ENCODE measurements at places on chromosomes 11 and 22.

DNA sequence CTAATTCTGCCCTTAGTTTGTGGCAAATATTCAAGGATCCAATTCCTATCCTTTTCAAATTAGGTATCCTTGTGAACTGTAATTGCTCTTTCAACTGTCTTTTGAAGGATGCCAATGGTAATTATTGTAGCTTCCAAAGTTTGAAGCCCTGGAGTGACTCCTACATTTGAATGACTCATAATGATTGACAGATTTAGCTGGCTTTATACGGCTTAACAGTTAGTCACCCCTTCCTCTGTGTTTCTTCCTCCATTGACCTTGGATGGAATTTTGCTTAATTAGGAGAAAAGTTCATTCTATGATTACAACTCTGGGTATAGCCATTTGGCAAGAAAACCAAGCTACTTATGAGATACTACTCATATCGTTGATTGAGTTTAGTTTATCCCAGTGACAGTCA lies 639.3 kb upstream of the KIRREL3 start:
- DNase-seq: no peak

GRCh38 chr22:49333206-49333605 lies 494.5 kb downstream of the BRD1 start:
- no peak for DNase-seq

GRCh38 chr11:1059759-1060158 lies 14.9 kb upstream of the MUC2 start:
- no peak for DNase-seq

GRCh38 chr22:39809772-39810557 lies 83.6 kb downstream of the ENTHD1 start:
- DNase-seq: no peak

DNA sequence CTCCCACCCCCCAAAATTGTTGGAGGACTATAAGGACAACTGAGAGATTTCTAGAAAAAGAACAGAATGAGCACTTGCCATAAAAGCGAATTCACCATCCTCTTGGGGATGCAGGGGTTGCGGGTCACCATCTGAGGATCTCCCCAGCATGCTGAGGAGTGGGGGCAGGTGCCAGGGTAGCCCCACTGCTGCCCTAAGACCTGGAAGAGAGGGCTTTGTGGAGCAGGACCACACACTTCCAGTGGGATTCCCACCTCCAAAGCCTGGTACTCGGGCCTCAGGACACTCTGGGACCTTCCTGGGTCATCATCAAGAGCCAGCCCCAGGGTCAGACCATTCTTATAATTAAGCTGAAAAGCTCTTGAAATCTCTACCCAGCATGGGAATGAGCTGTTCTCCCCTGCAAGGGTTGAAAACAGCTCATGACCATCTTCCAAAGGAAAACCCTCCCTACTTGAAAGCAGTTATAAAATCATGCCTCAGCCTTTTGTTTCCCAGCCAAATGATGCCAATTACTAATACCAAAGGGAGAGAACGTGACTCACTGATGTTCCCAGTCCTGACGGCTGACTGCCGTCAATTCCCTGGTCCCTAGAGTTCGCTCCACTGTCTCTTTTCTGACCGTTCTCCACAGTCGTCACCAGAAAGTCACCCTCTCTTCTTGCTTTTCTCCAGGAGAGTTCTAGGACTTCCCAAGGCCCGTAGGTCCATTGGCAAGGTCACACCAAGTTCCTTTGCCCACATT lies 76.8 kb upstream of the CREB3L1 start:
- no peak for DNase-seq

DNA sequence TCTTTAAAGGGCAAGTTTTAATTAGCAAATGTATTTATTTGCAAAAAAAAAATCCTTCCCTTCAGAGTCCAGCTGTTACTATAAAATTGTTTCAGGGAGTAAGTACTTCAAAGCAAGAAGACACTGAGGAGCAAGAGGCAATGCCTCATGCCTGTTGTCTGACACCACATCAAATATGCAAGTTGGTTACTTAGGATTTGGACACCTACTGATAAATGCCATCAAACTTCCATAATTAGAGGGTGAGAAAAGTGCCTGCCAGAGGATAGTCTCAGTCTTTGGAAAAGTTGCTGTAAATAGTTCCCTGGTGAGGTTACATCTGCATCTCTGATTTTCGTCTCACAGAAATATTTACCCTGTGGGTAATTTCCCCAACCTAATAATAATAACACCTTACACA lies 4.1 kb upstream of the TENM4 start:
- no peak for DNase-seq

DNA sequence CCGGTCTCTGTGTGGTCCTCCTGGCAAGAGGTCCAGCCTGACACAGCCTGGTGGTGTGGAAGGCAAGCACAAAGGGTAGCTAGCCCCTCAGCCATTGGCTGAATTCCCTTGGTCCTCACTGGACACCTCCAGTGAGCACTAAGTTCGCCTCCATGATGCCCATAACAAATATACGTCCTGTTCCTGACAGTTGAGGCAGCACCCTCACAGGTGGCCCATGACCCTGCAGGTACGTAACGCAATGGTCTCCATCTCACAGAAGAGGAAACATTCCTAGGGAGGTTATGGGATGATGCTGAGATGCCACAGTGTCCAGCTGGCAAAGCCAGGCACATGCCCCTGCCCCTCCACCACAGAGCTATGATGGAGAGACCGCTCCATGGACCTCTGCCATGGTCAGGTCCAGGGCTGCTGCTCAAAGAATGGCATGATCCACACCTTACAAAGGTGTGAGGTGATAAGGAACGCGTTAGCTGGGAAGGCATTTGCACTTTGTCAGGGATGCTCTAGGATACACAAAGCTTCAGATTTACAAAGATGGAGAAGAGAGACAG lies 1.4 kb upstream of the GNAZ start:
- DNase-seq: no peak

DNA sequence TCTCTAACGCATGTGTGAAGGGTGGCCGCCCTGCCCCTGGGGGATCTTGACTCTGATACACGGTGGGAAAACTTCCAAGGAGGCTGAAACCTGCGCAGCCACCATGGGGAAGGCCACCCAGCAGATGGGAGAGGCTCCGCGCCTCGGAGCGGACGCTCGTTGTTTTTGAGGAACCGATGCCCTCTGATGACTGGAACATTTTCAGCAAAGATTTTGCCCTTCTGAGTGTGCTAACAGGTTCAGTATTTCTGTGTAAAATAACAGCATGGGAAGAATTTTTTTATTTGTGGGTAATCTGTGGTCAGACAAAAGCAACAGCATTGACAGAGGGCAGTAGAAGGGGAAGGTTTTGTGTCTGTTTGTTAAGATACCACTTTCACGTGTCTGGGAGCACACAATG lies 16.7 kb downstream of the MB start:
- no peak for DNase-seq

- peak; percentile 12 for DNase-seq
These were observed 979 bp downstream of the ZBED5 start for GRCh38 chr11:10856689-10857458.

GRCh38 chr11:95293116-95293515 lies 62.1 kb upstream of the SESN3 start:
- no peak for DNase-seq

DNA sequence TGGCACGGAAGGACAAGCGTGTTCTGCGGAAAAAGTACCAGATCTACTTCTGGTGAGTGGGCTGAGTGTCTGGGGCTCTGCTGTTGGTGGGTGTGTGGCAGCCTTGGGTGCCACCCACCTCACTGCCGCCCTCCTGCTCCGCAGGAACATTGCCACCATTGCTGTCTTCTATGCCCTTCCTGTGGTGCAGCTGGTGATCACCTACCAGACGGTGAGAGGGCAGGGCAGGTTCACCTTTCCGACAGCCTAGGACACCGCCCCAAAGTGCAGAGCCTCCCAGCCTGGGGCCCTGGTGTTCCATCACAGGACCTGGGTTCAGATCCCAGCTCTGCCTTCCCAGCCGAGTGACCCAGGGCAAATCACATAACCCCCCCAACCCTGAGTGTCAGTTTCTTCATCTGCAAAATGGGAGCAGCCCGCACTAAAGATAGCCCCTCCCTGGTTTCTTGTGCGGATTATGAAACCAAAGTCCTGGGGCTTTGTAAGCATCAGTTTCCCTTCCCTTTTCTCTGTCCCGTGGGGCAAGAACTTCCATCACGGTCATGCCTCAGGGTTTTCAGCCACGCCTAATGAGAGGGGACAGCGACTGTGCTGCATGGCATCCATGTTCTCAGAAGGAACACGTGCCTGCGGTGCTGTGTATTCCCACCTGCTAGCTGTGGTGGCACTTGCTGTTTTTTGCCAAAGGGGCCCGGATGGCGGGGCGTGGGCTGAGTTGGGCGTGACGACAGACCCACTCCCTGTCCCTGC lies 9.8 kb upstream of the TAGLN start:
- no peak for DNase-seq

DNA sequence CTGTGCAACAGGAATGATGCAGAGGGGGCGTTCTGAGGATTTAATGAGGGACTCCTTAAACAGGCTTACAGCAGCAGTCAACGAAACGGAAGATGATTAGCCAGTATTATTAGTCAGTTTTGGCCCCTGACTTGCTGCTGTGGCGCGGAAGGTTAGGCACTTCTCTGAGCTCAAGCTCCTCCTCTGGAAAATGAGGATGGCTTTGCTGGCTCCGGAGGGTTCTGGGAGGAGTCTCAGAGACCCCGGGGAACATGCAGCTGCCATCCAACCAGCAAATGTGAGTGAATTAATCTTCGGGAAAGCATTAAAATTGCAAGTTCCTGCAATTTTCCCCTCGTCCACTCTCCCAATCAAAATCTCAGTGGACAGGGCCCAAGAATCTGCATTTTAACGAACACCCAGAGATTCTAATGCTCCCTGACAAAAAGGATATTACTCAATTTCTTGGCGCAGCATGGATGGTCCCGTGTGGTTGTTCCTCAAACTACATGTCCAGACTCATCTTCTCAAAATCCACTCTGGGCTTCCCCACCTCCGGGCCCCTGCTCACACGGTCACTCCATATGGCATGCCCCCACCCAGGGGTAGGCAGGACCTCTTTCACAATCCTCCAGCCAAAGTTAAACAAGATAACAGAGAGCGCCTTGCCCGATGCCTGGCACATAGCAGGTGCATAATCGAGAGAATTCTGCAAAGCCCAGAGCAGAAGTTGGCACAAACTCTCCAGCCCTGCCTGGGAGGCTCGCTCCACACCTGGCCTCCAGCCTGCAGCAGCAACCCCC lies 6.4 kb downstream of the ELFN2 start:
- no peak for DNase-seq

DNA sequence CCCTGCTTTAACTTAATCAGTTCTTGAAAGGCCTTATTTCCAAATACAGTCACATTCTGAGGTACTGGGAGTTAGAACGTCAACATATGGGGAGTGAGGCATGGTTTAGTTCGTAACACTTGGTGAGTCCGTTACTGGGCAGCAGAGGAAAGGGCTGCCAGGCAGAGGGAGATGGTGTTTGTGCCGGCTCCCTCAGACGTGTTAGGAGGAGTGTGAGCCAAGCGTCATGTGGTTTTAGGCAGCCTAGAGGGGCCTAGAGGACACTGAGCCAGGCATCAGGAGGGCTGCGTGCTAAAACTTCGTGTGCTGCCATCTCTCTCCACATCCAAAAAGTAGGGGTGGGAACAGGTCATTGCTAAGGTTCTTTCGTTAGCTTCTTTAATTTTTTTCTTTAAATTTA lies 10.2 kb downstream of the BCR start:
- no peak for DNase-seq

- no peak for DNase-seq
These were observed 286.7 kb upstream of the CCDC90B start for GRCh38 chr11:83572581-83573496.

DNA sequence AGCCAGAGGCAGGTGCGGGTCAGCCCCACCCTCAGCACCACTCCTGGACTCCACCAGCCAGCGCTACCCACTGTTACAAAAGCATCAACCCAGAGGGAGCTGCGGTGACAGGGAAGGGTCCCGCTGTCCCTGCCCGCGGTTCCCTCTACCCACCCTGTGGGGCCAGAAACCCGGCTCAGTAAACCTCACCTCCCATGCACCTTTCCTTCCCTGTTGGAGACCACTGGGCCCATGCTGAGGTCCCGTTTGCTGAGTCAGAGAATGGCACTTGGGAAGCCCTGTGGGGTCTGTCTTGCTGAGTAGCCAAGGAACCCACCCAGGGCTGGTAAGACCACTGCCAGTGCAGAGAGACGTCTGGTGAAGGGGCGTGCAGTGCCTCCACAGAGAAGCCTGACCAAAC lies 42.1 kb upstream of the MOB2 start:
- DNase-seq: no peak

- no peak for DNase-seq
These were observed 557 bp downstream of the GTPBP1 start for GRCh38 chr22:38706101-38706900.

DNA sequence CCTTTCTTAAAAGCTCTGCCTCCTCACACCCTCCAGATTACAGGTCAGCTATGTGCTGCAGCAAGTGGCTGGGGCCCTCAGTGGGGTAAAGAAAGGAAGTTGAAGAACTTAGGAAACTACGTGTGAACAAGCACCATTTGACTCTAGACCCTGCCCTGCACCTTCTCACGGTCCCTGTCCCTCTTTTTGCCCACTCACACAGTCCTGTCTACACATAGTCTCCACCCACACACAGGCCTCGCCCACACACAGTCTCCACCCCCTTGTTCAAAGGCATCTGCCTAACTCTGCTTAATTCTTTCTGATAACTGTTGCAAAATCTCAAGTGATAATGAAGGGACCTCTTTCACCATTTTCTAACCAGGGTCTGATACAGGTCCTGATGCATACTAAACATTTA lies 59.0 kb downstream of the TMPRSS5 start:
- DNase-seq: no peak

- DNase-seq: no peak
These were observed 9.0 kb upstream of the RASSF10 start for GRCh38 chr11:13000116-13000515.

- no peak for DNase-seq
These were observed 29.9 kb downstream of the GDPD5 start for GRCh38 chr11:75495749-75496304.

GRCh38 chr11:90476442-90477007 lies 253.7 kb upstream of the CHORDC1 start:
- DNase-seq: peak; percentile 25

DNA sequence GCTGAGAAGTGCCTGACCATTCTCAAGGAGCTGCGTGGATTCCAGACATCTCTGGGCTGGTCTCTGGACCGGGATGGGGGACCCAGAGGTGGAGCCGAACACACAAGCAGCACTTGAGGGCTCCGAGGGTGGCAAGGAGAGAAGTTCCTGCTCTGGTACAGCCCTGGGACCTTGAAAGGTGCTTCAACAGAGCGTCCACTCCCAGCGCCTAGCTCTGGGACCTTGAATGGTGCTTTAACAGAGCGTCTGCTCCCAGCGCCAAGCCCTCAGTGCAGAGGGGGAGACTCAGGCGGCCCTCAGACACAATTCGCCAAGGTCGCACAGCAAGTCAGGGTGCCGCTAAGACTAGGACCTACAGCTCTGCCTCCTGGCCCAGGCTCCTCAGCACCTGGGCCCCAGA lies 10.6 kb upstream of the NPAS4 start:
- no peak for DNase-seq

- no peak for DNase-seq
These were observed 53.6 kb downstream of the PITPNB start for GRCh38 chr22:27865496-27865895.

- DNase-seq: no peak
These were observed 4.9 kb upstream of the KRTAP5-1 start for GRCh38 chr11:1589996-1590395.

DNA sequence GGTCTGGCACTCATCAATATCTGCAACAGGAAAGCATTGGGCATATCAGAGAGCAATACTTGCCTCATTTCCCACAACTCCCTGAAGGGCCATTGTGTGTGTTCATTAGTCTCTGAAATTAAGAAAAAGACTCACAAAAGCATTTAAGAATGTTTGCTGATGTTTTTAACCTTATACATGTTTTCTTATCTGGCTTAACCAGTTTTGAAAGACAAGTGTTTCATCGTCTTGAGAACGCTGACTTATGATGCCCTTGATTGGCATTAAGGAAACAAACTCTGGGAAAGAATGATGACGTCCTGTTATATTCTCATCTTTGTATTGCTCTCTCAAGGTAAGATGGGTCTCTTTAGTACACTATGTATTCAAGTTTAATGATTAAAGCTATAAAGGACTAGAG lies 32.0 kb downstream of the SCUBE2 start:
- DNase-seq: no peak
